ENCODE measurements at places on chromosomes 3 and 15.

- no peak overlapping the region for H3K4me3 ChIP-seq
- H3K36me3 ChIP-seq: peaks cover 67% of the 10 kb centered on the region
- no peak for DNase-seq
- peaks cover 4% of the 10 kb centered on the region for H3K4me1 ChIP-seq
- H3K27ac ChIP-seq: peak overlapping the region; percentile 62
Observed at GRCh38 chr3:47722859-47723258, 58.8 kb downstream of the SMARCC1 start.

DNA sequence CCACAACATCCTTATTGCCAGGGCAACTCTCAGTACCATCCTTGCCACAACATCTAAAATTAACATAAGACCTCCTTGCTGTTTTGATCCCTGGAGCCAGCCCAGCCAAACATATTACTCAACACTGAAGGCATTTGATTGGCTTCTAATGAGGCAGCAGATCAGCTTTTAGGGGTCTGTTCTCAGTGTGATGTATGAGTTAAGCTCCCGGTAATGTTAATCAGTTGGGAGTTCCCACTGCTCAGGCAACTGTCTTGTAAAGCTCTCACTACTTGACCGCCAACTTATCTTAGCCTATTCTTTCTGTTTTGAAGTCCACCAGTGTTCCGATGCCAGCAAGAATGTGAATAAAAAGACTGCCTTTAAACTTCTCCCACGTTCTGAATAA is 158.9 kb downstream of the FOXB1 start:
- DNase-seq: no peak
- no peak overlapping the region for H3K4me3 ChIP-seq
- H3K27ac ChIP-seq: no peak overlapping the region

DNA sequence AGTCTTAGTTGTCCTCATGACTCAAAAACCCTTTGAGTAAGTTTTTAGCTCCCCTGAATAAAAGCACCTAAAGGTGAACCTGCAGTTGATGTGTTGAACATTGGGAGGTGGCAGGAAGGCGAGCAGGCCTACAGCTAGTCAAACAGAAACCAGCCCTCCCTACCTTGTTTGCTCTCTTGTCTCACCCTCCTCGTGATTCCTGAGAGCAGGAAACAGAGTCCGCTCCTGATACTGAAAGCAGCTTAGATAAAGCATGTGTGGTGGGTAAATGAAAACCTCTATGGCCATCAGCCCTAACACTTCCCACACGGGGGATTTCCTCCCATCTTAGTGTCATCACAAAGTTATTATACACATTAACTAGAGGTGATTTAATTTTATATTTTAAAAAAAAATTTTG is 21.8 kb upstream of the CLDN18 start:
- no peak for DNase-seq
- no peaks in the 10 kb centered on the region for H3K36me3 ChIP-seq
- no peaks in the 10 kb centered on the region for H3K27me3 ChIP-seq
- H3K4me3 ChIP-seq: no peak overlapping the region
- no peaks in the 10 kb centered on the region for H3K4me1 ChIP-seq

DNA sequence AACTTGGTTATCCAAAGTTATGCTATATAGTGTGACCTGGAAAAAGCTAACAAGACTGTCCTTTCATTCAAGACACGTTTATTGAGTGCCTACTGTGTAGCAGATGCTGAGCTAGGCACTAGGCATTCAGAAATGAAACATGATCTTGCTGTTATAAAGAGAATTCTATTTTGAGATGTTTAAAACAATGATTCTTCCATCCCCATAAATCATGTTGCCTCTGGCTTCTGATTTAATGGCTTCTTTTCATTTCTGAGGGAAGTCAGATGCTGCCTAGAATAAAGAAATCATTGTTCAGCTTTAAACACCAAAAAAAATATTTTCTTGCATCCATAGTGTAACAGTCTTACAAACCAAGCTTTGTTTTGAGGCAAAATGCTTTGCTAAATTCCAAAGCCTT is 620.9 kb upstream of the UBE2E2 start:
- H3K4me1 ChIP-seq: no peaks in the 10 kb centered on the region
- DNase-seq: no peak

- no peaks in the 10 kb centered on the region for H3K27me3 ChIP-seq
- H3K36me3 ChIP-seq: peaks cover 9% of the 10 kb centered on the region
- no peak overlapping the region for H3K27ac ChIP-seq
- DNase-seq: no peak
- no peak overlapping the region for H3K4me3 ChIP-seq
- peaks cover 70% of the 10 kb centered on the region for H3K4me1 ChIP-seq
Observed at GRCh38 chr3:20051123-20051806, 11.0 kb downstream of the KAT2B start.

GRCh38 chr15:75359537-75360250 is 8.7 kb downstream of the MAN2C1 start:
- no peaks in the 10 kb centered on the region for H3K27me3 ChIP-seq
- H3K4me3 ChIP-seq: no peak overlapping the region
- H3K36me3 ChIP-seq: peaks cover 44% of the 10 kb centered on the region
- H3K27ac ChIP-seq: no peak overlapping the region
- peaks cover 1% of the 10 kb centered on the region for H3K4me1 ChIP-seq
